ENCODE measurements at places on chromosomes 4 and X.
A peak's percentile ranks its signal among the peaks of the same experiment; 100 is the strongest.

DNA sequence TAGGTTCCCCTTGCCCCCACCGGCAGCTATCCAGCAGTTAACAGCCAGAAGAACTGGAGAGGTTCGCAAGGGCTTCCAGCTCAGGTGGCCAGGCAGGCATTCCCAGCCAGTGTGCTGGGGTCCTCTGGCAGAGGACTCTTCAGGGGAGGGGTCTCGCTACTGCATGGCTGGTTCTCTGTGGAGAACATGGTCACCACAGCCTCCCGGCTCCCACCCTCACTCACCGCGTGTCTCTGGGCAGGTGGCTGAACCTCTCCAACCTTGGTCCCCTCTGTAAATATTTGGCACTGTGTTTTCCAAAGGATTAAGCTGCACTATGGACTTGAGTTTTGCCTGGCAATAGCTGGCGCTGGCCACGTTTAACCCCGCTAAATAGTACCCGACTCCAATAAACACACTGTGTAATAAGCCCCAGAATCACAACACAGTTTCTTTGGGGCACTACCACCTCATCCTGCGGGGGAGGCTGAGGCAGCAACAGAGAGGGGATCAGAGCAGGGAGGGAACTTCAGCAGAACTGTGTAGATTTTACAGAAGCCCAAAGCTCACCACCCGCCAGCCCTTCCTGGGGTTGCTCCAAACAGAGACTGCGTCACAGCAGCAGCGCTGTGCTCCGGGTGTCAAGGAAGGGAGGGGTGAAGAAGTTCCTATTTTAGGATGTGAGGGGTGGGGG is 15.2 kb downstream of the BCOR start:
- DNase-seq, result no peak

- DNase-seq, result no peak
These were observed 7.2 kb downstream of the IBSP start for GRCh38 chr4:87806520-87806919.

DNA sequence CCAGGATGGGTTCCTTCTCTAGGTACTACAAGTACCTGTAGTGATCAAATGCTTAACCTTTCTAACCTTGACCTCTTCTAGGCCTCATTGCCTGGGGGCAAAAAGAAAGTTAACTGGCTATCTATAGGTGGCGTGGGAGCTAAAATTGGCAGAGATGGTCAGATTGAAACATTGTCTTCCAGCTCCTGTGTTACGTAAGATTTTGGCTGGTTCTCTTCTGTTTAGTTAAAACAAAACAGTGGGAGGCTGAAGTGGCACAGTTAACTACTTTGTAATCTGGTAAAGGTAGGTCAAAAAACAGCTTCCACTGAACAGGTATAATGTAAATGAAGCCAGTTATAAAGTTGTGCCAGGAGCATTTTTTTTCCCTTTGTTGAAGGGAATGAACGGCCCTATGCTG is 115.2 kb downstream of the MBNL3 start:
- no peak for DNase-seq

GRCh38 chrX:107626481-107626880 is 1.8 kb upstream of the PRPS1 start:
- no peak for DNase-seq

GRCh38 chrX:116490104-116490503 is 27.3 kb upstream of the CT83 start:
- no peak for DNase-seq

GRCh38 chr4:43932448-43932847 is 516.2 kb downstream of the KCTD8 start:
- no peak for DNase-seq

GRCh38 chr4:37594099-37594498 is 92.1 kb downstream of the RELL1 start:
- DNase-seq, result no peak

- no peak for DNase-seq
These were observed 142.7 kb upstream of the NALF2 start for GRCh38 chrX:69361311-69361845.

DNA sequence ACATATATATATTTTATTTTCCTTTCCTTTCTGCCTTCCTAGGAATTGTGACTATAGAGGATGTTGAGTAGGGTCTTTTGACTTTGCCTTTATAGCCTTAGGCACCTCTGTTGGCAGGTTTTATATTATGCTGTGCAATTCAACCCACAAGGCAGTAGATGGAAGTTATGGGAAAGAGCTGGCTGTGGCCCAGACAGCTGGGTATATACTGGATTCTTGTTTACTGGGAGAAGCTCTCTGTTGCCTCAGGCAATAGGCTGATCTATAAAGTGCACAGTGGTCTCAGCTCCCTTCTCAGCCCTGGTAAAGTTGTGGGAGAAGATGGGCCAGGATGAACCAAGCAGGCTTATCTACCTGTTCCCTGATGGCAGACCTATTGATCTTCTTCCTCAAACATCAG is 342.0 kb downstream of the GBA3 start:
- DNase-seq, result no peak

GRCh38 chr4:55545151-55545550 is 1.6 kb downstream of the CLOCK start:
- no peak for DNase-seq

- no peak for DNase-seq
These were observed 146.2 kb downstream of the TEX11 start for GRCh38 chrX:70762285-70762684.

GRCh38 chr4:98632258-98632657 is 26.2 kb downstream of the TSPAN5 start:
- DNase-seq, result no peak

- DNase-seq, result no peak
These were observed 39.8 kb upstream of the TMEM131L start for GRCh38 chr4:153426207-153426885.

- no peak for DNase-seq
These were observed 1471.6 kb upstream of the ADGRL3 start for GRCh38 chr4:59728496-59728895.

DNA sequence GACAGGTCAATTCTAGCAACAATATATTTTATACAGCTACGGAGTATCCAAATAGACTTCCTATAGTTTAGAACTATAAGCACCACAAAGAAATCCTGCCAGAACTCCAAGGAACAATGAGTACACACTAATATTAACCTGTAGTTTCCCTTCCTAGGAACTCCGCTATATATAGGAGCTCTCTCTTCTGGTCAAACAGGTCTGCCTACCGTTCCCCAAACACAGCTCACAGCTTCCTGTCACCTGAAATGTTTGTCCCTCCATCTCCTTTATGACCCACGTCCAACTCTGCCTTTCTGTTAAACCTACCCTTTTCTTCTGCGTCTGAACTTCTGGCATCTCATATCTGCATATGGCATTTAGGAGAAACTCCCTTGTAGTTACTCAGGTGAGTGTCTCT is 10.5 kb upstream of the GJB1 start:
- no peak for DNase-seq

GRCh38 chr4:139028191-139028661 is 12.6 kb downstream of the NOCT start:
- no peak for DNase-seq

GRCh38 chr4:164442180-164442579 is 311.8 kb upstream of the SMIM31 start:
- no peak for DNase-seq

DNA sequence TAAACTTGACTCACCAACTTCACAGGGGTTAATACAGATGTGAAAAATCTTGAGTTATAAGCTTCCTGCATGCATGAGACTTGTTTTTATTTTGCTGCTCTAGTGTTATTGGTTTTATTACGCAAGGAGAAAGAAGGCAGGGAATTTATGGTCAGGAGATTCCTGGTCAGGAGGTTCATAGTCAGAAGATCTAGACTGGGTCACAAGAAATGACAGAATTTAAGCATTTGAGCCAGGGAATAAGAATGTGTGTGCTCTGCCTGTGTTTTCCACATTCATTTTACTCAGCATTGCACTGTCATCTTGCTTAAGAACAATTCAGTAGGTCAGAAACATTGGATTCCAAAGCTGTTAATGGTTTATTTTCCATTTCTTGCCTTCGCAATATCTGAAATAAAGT is 2522.1 kb downstream of the ARAP2 start:
- DNase-seq, result no peak

- no peak for DNase-seq
These were observed 345.1 kb downstream of the INPP4B start for GRCh38 chr4:142500966-142501365.

DNA sequence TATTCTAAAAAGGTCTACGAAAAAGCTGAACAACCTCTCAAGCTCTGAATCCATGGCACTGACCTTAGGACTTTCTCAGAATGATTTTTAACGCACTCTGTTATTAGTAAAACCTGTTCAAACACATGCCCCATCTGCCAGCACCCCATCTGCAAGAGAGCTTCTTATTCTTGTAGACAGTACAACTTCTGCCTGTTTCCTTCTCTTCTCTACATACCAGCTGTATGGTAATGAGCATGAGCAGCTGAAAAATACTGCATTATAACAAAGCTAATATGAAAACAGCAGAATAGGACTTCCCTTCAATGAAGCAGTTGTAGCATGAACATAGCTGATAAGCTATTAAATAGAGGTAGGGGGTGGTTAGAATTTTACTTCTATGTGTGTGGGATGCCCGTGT is 167.9 kb downstream of the FBXW7 start:
- no peak for DNase-seq

DNA sequence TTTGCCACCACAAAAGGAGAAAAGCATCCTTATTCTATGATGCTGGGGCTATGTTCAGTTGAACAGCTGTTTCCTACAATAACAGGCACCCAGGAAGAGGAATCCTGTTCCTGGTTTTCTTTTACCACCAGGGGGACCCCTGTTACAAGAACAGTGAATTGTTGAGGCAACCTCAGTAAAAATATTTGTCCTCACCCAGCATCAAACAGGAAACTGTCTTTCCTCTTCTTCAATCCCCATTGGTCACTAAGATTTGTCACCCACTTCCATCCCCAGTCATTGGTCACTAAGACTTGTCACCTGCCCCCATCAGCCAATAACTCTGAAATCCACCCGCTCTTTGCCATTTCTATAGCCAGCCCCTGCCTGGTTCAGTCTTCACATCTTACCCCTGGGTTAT is 143.5 kb upstream of the GALNT7 start:
- DNase-seq, result peak; percentile 70

GRCh38 chrX:50111742-50112141 is 89.1 kb downstream of the AKAP4 start:
- DNase-seq, result no peak

- no peak for DNase-seq
These were observed 1.8 kb downstream of the ZFYVE28 start for GRCh38 chr4:2416564-2417225.

DNA sequence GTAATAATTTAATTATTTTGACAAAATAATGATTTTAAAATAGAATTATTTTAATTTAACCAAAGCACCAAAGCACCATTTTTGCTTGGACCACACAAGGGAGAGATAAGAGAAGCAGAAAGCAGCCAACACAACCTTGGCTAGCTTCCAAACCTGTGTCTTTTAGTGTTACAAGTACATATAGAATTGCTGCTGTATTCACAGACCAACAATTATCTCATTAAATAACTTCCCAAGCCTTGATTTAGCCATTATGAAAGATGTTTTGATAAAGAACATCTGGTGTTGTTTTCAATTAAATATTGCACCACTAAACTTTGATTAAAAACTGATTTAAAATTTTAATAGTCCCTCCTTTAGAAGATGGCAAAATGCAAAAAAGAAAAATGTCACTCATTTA is 14.0 kb upstream of the IGFBP7 start:
- no peak for DNase-seq

DNA sequence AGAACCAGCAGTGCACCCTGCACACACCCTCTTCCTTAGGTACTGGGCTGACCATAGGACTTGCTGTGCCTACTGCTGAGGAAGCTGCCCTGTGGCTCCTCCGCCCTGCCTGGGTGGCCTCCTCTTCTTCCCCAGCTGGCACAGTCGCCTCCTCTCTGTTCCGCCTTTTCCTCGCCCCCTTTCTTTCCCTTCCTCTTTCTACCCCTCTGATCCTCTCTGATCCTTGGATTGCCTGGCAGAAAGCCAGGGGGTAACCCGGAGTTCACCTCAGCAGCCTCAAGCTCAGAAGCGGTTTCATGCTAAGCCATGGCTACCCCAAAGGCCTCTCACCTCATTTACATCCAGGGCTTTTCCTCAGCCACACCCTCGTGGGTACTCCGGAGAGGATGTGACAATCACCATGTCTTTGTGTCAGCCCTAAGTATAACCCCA is 136.2 kb downstream of the SMIM20 start:
- DNase-seq, result no peak

GRCh38 chrX:32045149-32045548 is 973.3 kb upstream of the FTHL17 start:
- DNase-seq, result no peak

DNA sequence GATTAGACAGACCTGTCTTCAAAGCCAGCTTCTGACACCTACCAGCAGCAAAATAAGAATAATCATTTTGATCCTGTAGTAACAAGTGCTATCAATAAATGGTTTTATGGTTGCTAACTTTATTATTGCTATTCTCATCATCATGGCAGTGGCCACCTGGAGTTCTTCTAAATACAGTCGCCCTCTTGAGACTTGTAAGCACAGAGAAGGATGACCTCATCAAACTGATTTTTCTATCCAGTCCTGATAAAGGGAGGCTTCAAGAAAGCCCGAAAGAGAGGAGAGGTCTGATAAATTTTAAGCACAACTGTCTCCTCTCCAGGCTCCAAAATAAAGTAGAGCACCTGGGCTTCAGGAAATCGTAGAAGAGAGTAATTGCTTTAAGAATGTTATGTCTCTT is 286.4 kb downstream of the USP46 start:
- no peak for DNase-seq

- no peak for DNase-seq
These were observed 557.9 kb upstream of the ARX start for GRCh38 chrX:25573631-25574030.

- DNase-seq, result no peak
These were observed 239.9 kb upstream of the DKK2 start for GRCh38 chr4:107276052-107276451.

DNA sequence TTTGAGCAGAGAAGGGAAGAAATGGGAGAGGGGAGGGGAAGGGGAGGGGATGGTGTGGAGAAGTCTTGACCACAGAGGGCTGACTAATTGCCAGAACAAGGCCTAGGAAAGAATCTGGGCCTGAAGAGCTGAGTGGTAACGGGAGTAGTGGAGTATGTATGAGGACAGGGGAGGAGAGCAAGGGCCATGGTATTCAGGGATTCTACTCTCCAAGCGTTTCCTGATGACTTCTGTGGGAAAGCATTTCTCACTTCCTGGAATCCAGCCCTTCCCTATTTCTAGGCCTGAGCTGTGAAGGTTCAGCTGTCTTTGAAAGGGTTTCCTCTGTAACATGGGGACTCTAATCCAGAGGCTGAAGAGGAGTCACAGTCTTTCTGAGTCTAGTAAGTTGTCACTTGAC is 19.7 kb upstream of the SOX3 start:
- no peak for DNase-seq

DNA sequence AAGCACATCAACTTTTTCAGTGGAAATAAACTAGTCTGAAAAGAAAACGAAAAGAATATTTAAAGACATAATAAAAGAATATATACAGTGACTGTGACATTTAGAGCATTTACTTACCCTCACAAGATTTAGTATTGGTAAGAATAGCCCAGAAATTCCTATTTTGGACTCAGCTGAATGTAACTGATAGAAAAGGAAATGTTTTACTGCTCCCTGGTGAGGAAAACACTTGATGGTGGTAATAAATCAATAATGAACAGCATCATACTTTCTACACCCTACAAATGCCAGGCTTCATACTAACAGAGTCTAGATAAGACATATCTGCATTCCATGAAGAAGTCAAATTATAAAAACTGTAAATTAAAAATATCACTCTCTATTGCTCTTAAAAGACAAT is 753.5 kb upstream of the PCDH10 start:
- no peak for DNase-seq

GRCh38 chr4:163493643-163494359 is 689 bp upstream of the TMA16 start:
- no peak for DNase-seq
